ENCODE measurements at places on chromosomes 2 and 18.

GRCh38 chr2:197628043-197628500, 47.3 kb downstream of the RFTN2 start:
- no peak for DNase-seq

DNA sequence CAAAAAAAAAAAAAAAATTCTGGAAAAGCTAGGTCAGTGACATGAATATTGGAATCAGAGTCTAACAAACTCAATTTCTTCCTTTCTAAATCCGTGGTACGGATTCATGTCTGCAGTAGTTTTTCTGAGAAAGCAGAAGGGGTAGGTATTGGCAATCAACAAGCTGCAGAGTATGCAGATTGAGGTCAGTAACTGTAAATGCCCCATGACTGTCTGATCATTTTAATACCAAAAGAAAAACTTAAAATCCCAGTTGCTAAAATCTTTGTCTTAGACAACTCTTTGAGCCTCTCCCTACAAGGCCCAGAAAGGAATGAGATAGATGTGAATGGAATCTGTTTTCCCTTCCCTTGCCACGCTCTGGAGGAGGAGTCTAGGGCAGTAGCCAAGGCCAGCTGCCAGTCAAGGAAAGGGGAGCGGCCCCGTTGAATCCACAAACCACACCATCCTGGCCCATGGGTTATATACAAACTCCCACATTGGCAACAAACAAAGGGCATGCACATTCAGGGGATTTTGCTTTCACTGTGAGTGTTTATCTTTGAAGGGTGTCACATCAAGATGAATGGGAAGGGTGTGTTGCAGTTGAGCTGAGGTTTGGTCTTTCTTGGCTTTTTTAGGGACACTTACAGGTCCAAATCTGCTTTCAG, 6.1 kb upstream of the CASP8 start:
- no peak for DNase-seq

GRCh38 chr2:180021850-180022249, 14.8 kb upstream of the CWC22 start:
- no peak for DNase-seq

DNA sequence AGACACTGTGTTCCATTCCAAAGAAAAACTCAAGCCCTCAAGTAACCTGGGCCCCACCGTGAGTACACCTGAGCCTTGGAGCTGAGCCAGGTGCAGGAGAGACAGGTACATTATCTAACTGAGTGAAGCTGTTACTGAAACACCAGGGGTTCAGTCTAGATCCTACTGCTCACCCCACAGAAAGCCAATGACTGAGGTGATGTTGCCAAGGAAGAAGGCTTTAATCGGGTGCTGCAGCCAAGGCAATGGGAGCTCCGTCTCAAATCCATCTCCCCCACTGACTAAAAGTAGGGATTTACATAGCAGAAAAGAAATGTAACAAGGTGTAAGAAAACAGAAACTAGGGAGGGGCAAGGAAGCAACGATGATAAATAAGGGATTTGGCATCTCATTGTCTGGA, 15.2 kb upstream of the SLC14A1 start:
- no peak for DNase-seq

GRCh38 chr2:42762155-42762554, 1.8 kb downstream of the OXER1 start:
- DNase-seq = no peak

DNA sequence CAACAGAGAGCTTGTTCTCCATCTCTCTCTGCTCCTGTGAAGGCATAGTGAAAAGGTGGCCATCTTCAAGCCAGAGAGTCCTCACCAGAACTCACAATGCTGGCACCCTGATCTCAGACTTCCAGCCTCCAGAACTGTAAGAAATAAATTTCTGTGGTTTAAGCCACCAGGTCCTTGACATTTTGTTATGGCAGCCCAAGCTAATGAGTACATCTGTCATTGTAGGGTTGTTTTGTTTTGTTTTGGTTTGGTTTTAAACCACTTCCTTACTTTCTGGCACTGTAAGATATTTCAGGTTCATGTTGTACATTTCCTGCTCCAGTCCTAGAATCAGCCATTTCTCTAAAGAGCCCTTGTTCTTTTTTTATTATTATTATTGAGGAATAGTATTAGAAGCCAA, 171.2 kb downstream of the CPS1 start:
- no peak for DNase-seq

DNA sequence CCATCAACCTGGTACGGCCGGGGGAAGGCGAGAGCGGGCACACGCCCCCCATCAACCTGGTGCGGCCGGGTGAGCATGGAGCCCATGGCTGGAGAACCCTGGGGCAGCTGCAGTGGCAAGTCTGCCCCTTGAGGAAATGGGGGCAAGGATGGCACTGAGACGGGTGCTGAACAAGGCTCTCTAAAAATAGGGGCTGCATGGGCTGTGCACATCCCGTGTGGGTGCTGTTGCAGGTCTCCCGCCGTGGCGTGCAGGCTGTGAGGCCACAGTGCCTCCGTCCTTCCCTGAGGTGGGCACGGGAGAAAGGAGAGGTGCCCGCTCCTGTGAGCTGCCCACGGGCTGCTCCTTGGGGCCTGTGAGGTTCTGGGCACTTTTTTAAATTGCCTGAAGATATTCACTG, 99.2 kb downstream of the NFATC1 start:
- no peak for DNase-seq

- DNase-seq = no peak
Observed at GRCh38 chr18:44859751-44860439, 179.2 kb downstream of the SETBP1 start.

- no peak for DNase-seq
Observed at GRCh38 chr18:48544116-48544515, 5.3 kb downstream of the CTIF start.

DNA sequence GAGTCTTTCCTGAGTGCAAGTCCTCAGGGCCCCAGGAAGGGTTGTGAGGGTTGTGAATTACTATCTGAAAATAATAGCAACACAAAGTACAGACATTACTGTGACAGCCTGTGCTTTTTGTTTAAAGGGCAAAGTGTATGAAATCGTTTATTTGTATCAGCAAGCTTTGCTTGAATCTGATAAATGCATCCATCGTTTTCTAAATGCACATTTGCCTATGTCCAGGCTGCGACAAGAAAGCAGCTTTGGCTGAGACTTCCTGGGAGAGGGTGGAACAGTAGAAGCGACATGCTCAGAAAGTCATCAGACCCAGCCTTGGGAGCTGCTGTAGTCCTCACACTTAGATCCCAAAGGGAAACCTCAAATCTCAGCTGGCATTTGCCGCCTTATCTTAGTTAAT, 524.2 kb upstream of the SALL3 start:
- no peak for DNase-seq

GRCh38 chr2:171798156-171798820, 95.8 kb downstream of the SLC25A12 start:
- DNase-seq = no peak

DNA sequence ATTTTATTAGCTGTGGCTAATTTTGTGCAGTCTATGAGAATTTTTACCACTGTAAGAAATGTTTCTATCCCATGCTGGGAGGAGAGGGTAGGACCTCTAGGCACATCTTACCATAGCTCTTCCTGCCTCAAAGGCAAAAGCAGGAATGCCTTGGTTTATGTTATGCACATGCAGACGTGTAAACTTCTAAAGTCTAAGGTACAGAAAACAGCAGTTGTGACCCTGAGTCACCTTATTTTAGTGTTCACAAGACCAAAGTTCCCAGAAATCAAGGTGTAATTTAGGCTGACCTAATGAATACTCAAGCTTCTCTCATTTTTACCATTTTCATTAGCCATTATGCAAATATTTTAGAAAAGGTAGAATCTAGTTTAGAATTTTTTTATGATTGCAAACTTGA, 15.4 kb upstream of the WIPF1 start:
- no peak for DNase-seq

- peak; percentile 41 for DNase-seq
Observed at GRCh38 chr2:113273027-113273551, 5.6 kb downstream of the PAX8 start.

GRCh38 chr2:144489315-144489916, 30.5 kb downstream of the ZEB2 start:
- no peak for DNase-seq

- DNase-seq = no peak
Observed at GRCh38 chr2:170090229-170090628, 87.7 kb upstream of the MYO3B start.

GRCh38 chr18:63098018-63098981, 221.3 kb downstream of the BCL2 start:
- DNase-seq = peak; percentile 58

DNA sequence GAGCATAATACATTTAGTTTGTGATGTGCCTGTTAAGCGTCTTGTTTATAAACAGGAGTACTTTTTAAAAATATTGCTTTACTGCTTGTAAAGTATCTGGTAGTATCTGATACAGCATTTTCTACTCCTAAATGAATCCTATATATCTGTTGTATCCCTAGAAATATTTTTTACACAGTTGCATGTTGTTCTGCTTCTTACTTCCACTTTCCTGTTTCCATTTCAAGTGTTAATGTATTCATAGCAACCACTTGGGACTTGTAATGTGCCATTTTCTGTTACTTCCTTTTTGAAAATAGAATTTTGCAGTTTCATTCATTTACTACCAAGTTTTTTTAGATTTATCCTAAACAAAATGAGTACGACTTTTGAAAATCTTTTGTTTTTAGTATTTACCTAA, 24.9 kb downstream of the CCNT2 start:
- no peak for DNase-seq

GRCh38 chr2:7209757-7210555, 292.7 kb downstream of the RNF144A start:
- DNase-seq = no peak

DNA sequence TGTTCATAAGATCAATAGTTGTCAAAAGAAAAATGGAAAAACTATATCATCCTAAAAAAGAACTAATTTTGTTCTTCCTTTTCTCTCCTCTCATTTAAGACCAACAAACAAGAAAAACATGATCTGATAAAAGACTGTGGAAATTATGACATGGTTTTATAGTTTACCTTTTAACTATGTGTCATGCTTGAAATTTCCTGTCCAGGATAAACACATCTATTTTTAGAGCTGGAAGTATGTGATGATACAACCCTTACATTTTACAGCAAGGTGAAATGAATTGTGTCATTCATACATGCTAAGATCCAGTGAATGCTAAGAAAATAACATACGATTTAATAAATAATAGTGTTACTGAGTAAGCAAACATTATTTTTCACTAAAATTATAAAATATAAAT, 89.9 kb downstream of the GULP1 start:
- no peak for DNase-seq

GRCh38 chr2:101305492-101306078, 2.9 kb downstream of the RNF149 start:
- DNase-seq = no peak

DNA sequence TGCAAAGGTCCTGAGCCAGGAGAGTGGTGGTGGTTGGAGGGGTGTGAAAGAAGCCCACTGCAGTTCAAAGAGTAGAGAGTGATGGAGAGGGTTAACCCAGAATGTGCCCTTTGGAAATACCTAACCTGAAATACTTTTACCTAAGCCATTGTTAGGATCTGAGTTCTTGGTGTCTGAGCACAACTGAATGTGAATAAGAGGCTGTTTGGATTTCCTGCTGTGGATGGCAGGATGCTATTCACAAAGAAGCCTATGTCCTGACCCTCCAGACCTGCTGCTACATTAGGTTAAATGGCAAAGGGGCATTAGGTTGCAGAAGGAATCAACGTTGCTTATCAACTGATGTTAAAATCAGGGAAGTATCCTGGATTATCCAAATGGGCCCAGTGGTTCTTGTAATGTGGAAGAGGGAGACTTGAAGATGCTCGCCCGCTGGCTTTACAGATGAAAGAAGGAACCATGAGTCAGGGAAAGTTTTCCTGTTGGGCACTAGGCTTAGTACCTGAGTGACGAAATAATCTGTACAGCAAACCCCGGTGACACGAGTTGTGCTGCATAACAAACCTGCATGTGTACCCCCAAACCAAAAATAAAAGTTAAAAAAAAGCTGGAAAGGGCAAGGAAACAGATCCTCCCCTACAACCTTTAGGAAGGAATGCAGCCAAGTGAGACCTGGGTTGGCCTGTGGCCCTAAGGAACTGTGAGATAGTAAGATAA, 27.2 kb downstream of the ITGA6 start:
- DNase-seq = no peak

GRCh38 chr2:118065015-118065706, 23.1 kb upstream of the INSIG2 start:
- no peak for DNase-seq

GRCh38 chr2:29751390-29751789, 170.0 kb downstream of the ALK start:
- no peak for DNase-seq

GRCh38 chr2:71453404-71454220, at the start of gene DYSF:
DYSF (plus strand) TSS chr2:71453561.
- peak; percentile 17 for DNase-seq

DNA sequence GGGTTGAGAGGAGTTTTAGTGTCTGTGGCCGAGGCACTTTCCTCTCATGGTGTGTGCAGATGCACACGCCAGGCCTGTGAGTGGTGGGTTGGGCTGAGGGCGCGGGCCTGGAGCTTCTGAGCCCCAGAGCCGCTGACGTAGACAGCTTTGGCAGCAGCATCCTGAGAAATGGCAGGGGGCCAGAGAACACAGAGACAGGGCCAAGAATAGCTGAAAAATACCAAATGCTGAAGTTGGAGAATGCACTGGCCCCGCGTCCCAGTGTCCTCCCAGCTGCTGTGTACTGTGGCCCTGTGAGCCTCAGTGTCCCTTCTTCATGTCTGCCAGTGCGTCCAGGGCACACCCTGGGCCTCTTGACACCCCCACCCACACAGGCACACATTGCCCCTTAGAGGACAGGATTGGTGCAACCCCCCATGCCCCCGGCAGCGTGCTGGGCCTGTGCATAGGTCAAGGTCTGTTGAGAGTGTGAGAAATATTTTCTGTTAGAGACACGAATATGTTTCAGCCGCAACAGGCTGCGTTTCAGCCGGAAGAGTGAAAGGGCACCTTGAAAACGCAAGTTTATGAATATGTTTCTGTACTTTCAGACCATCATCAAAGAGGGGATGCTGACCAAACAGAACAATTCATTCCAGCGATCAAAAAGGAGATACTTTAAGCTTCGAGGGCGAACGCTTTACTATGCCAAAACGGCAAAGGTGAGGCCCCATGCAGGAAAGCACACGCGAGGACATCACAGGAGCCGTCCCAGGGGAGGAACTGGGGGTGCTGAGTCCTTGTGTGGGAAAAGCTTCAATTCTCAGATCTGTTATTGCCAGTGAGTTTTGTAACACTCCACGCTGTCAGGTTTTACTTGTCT, 33.6 kb downstream of the DGKD start:
- no peak for DNase-seq
